ENCODE measurements at places on chromosomes 13 and 19.
A peak's percentile ranks its signal among the peaks of the same experiment; 100 is the strongest.

- no peak for DNase-seq
- H3K36me3 ChIP-seq = no peaks in the 10 kb centered on the region
- H3K4me1 ChIP-seq = no peaks in the 10 kb centered on the region
Observed at GRCh38 chr13:111970494-111971141, 96.3 kb upstream of the SOX1 start.

DNA sequence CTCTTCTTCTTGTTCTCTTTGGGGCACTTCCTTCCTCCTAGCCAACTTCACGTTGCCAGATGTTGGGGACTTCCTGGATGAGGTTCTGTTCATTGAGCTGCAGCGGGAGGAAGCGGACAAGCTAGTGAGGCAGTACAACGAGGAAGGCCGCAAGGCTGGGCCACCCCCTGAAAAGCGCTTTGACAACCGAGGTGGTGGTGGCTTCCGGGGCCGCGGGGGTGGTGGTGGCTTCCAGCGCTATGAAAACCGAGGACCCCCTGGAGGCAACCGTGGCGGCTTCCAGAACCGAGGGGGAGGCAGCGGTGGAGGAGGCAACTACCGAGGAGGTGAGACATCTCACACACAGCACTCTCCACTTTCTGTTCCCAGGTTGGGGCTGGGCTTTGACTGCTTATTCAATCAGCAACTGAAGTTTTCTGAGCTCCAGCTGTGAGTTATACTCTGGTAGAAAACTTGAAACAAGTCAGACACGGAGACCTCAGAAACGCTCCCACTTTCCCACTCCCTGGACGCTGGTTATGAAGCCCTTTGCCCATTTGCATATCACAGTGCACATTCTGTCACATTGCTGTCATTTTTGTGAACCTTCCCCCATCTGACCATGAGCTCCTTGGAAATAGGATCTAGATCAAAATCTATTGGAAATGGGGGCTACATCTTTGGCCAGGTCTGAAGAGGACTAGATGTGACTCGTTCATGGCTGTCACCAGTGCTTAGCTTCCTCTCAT is 7.2 kb upstream of the CCDC97 start:
- peak overlapping the region; percentile 95 for H3K27ac ChIP-seq
- DNase-seq = peak; percentile 83
- H3K4me3 ChIP-seq = peak overlapping the region; percentile 60
- no peaks in the 10 kb centered on the region for H3K27me3 ChIP-seq
- peaks cover 99% of the 10 kb centered on the region for H3K4me1 ChIP-seq

- H3K4me1 ChIP-seq = peaks cover 13% of the 10 kb centered on the region
- H3K4me3 ChIP-seq = no peak overlapping the region
- DNase-seq = no peak
- H3K27ac ChIP-seq = no peak overlapping the region
- H3K27me3 ChIP-seq = peaks cover 27% of the 10 kb centered on the region
Observed at GRCh38 chr19:5798244-5798643, 6.6 kb upstream of the NRTN start.

DNA sequence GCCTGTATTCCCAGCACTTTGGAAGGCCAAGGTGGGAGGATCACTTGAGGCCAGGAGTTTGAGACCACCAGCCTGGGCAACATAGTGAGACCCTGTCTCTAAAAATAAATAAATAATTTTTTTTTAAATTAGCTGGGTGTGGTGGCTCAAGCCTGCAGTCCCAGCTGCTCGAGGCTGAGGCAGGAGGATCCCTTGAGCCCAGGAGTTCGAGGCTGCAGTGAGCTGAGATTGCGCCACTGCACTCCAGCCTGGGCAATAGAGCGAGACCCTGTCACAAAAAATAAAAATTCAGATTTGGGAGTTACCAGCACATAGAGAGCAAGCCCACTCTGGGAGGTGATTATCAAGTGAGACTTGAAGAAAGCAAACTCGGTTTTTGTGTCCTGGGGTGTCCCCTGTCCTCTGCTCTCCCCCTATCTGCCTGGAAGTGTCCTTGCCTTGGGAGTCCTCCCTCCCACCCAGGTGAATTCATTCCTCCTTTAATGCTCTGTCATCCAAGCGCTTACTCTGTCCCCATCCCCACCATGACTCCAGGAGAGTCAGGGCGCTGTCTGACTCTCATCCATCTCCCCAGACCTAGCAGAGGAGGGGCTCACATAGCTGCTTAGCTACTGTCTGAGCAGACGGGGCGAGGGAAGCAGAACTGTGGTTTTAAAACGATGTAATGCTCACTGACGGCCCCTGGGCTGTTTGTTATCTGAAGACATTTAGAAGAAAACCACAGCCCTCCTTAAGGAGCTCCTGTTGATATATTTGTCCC is 146.8 kb downstream of the STK24 start:
- no peaks in the 10 kb centered on the region for H3K36me3 ChIP-seq
- no peak for DNase-seq
- no peak overlapping the region for H3K4me3 ChIP-seq
- H3K4me1 ChIP-seq = no peaks in the 10 kb centered on the region
- peaks cover 31% of the 10 kb centered on the region for H3K27me3 ChIP-seq

DNA sequence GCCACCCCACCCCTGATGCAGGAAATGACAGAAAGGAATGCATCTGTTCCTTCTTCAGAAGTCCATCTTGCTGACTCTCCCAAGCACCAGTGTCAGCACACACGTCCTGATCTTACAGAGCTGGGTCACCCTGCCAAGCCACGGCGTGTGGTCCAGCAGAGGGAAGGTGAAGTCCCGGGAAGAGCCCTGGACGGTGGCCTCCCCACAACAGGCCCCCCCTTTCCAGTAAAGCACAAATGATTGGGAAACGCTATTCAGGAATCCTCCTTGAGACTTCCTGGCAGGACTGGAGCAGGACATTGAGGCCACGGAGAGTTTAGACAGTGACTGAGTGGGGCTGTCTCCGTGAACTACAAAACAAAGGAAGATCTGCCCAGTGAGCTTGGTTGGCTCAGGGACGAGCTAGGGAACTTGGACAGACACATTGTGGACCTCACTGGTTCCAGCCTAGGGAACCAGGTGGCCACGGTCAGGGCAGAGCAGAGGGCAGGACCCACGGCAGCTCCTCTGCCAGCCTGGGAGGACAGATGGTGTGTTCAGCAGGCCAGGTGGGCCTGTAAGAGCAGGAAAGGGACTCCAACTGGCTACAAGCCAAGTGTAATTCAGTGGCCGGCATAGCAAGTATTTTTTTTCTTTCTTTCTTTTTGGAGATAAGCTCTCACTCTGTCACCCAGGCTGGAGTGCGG is 41.7 kb downstream of the ELL start:
- H3K36me3 ChIP-seq = peaks cover 6% of the 10 kb centered on the region
- H3K4me3 ChIP-seq = peak overlapping the region; percentile 15
- peak overlapping the region; percentile 95 for H3K27ac ChIP-seq
- no peak for DNase-seq

GRCh38 chr13:62014299-62014698 is 598.6 kb upstream of the PCDH20 start:
- H3K27me3 ChIP-seq = no peaks in the 10 kb centered on the region
- DNase-seq = no peak
- no peak overlapping the region for H3K27ac ChIP-seq
- no peaks in the 10 kb centered on the region for H3K36me3 ChIP-seq
- no peak overlapping the region for H3K4me3 ChIP-seq

- peaks cover 70% of the 10 kb centered on the region for H3K27me3 ChIP-seq
- H3K4me3 ChIP-seq = peak overlapping the region; percentile 68
- peak overlapping the region; percentile 85 for H3K27ac ChIP-seq
- H3K36me3 ChIP-seq = no peaks in the 10 kb centered on the region
Observed at GRCh38 chr13:110137680-110138009, 169.3 kb downstream of the COL4A1 start.

GRCh38 chr19:12801466-12802266 is at the start of the genes PRDX2 and THSD8:
Gene PRDX2, minus strand, starts transcription at chr19:12801800. Its CDS starts 539 bp downstream, at chr19:12801261.
Gene THSD8, plus strand, starts transcription at chr19:12802069. Its CDS starts 3 bp downstream, at chr19:12802072.
- H3K27ac ChIP-seq = peak within 1 kb of the TSS; percentile 87
- peak; percentile 85 for DNase-seq
- no peaks in the 10 kb centered on the region for H3K27me3 ChIP-seq
- H3K4me3 ChIP-seq = peak within 1 kb of the TSS; percentile 91

GRCh38 chr13:39051157-39051556 is 12.9 kb downstream of the NHLRC3 start:
- H3K4me1 ChIP-seq = peaks cover 13% of the 10 kb centered on the region
- no peaks in the 10 kb centered on the region for H3K27me3 ChIP-seq
- no peak for DNase-seq
- no peak overlapping the region for H3K27ac ChIP-seq

DNA sequence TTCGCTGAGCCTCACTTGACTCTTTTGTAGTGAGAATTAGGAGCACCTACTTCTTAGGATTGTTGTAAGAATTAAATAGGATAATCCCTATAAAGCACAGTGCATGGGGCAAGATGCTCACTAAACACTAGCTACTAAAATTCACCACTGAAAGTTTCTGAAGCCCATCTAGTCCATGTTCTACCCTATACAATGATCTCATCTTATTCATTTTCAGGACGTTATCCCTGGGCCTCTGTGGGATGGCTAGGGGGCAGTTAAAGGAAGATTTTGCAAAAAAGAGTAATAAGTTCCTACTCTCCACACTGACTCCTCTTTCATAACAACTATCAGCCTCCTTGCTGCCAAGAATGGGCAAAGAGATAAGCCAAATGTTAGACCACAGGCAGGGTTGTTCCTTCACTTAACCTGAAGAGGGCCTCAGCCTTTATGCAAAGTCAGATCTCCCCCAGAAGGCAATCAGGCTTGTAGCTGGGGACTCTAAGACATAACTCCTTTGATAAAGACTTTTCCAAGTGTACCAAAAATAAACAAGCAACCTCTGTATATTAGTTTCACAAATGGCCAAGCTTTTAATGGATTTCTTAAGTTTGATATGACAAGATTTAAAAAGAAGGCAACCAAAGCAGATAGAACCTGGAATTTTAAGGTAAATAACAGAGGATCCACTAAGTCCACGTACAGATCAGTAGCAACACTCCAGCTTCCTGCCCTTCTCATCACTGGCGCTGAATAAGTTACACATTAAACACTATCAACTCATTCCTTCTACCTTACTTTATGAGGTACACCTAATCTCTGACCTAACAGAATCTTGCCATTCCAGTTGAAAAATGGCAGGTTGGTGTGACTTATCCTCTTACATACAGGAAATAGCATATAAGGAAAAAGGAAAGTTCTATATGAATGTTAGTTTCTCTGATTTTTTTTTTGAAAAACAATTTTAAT is 44.4 kb downstream of the ELF1 start:
- no peak for DNase-seq
- peaks cover 38% of the 10 kb centered on the region for H3K36me3 ChIP-seq
- no peaks in the 10 kb centered on the region for H3K27me3 ChIP-seq
- H3K27ac ChIP-seq = peak overlapping the region; percentile 94

DNA sequence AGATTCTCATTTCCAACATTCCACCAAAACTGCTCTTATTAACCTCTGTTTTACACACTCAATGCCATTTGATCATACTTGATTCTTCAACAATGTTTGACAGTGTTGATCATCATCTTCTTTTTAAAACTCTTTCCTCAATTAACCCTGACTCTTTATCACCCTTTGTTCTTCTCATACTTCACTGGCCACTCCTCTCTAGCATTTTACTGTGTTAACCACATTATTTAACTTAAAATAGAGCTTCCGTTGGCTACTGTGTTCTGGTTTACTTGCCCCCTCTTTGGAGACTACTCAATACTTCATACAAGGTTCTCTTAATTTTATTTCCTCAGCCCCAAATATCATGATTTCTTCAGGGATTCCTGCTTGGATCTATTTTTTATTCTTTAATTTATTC is 121.1 kb upstream of the SPRY2 start:
- H3K27ac ChIP-seq = no peak overlapping the region
- H3K4me3 ChIP-seq = no peak overlapping the region
- DNase-seq = no peak
- H3K27me3 ChIP-seq = no peaks in the 10 kb centered on the region
- H3K36me3 ChIP-seq = no peaks in the 10 kb centered on the region
- no peaks in the 10 kb centered on the region for H3K4me1 ChIP-seq

GRCh38 chr19:6564393-6564792 is 26.6 kb downstream of the CD70 start:
- H3K27me3 ChIP-seq = peaks cover 12% of the 10 kb centered on the region
- no peaks in the 10 kb centered on the region for H3K4me1 ChIP-seq
- DNase-seq = no peak
- no peak overlapping the region for H3K27ac ChIP-seq
- H3K36me3 ChIP-seq = no peaks in the 10 kb centered on the region
- H3K4me3 ChIP-seq = no peak overlapping the region

- H3K4me3 ChIP-seq = no peak overlapping the region
- no peaks in the 10 kb centered on the region for H3K36me3 ChIP-seq
- H3K27ac ChIP-seq = no peak overlapping the region
- peaks cover 50% of the 10 kb centered on the region for H3K4me1 ChIP-seq
- peaks cover 76% of the 10 kb centered on the region for H3K27me3 ChIP-seq
- DNase-seq = peak; percentile 60
Observed at GRCh38 chr19:7674010-7675005, 2.6 kb upstream of the MCEMP1 start.

- no peak overlapping the region for H3K27ac ChIP-seq
- peaks cover 15% of the 10 kb centered on the region for H3K27me3 ChIP-seq
- H3K4me3 ChIP-seq = no peak overlapping the region
- peaks cover 27% of the 10 kb centered on the region for H3K4me1 ChIP-seq
- H3K36me3 ChIP-seq = peaks cover 8% of the 10 kb centered on the region
Observed at GRCh38 chr19:43624933-43625332, 5.5 kb upstream of the ZNF428 start.

GRCh38 chr19:1624458-1624857 is 19.2 kb upstream of the UQCR11 start:
- H3K36me3 ChIP-seq = peaks cover 53% of the 10 kb centered on the region
- DNase-seq = peak; percentile 65
- no peak overlapping the region for H3K4me3 ChIP-seq
- H3K27ac ChIP-seq = no peak overlapping the region
- H3K27me3 ChIP-seq = no peaks in the 10 kb centered on the region

- no peak for DNase-seq
Observed at GRCh38 chr13:41017817-41018601, 1.1 kb downstream of the ELF1 start.

- peaks cover 14% of the 10 kb centered on the region for H3K4me1 ChIP-seq
- H3K27me3 ChIP-seq = peaks cover 78% of the 10 kb centered on the region
- peak overlapping the region; percentile 69 for H3K4me3 ChIP-seq
- DNase-seq = peak; percentile 81
- H3K36me3 ChIP-seq = no peaks in the 10 kb centered on the region
- H3K27ac ChIP-seq = no peak overlapping the region
Observed at GRCh38 chr13:27953676-27954405, 15.3 kb downstream of the CDX2 start.

- H3K4me3 ChIP-seq = no peak overlapping the region
- no peaks in the 10 kb centered on the region for H3K27me3 ChIP-seq
- peak overlapping the region; percentile 90 for H3K27ac ChIP-seq
- H3K4me1 ChIP-seq = peaks cover 39% of the 10 kb centered on the region
- no peak for DNase-seq
Observed at GRCh38 chr19:1254081-1254527, 5.7 kb downstream of the MIDN start.

GRCh38 chr19:46256855-46257254 is 27.3 kb downstream of the IGFL1 start:
- H3K27ac ChIP-seq = no peak overlapping the region
- no peak for DNase-seq
- H3K36me3 ChIP-seq = no peaks in the 10 kb centered on the region

GRCh38 chr13:113539176-113539575 is 45.4 kb upstream of the TFDP1 start:
- no peak for DNase-seq
- peaks cover 41% of the 10 kb centered on the region for H3K36me3 ChIP-seq
- no peak overlapping the region for H3K27ac ChIP-seq
- no peaks in the 10 kb centered on the region for H3K27me3 ChIP-seq
- H3K4me1 ChIP-seq = peaks cover 4% of the 10 kb centered on the region
- H3K4me3 ChIP-seq = no peak overlapping the region

Data from activated T-cell treated with anti-CD3 and anti-CD28 coated beads, Interleukin-2, amount 50 U/mL, for 24 hours (primary cell).